ENCODE measurements at places on chromosomes 3 and 15.

DNA sequence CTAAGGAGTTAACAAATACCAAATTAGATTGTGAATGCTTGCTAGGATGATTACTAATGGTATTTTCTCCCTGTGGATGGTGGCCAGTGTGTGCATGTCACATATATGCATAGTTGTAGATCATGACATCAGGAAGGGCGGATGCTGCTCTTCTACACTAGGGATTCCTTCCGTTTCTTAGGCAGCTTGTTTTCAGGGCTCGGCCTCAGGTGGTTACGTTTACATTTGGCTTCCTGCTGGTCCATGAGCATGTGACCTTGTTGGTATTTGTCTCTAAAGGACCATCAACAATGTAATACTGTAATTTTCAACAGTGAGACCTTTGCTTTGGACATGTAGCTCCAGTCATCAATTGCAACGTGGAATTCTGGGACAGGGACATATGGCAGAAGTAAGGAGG is 221.4 kb downstream of the NR1D2 start:
- no peak for DNase-seq

- no peak for DNase-seq
These were observed 289.1 kb upstream of the MCTP2 start for GRCh38 chr15:93942269-93942694.

- no peak for DNase-seq
These were observed 125.8 kb downstream of the SSR3 start for GRCh38 chr3:156429125-156429524.

DNA sequence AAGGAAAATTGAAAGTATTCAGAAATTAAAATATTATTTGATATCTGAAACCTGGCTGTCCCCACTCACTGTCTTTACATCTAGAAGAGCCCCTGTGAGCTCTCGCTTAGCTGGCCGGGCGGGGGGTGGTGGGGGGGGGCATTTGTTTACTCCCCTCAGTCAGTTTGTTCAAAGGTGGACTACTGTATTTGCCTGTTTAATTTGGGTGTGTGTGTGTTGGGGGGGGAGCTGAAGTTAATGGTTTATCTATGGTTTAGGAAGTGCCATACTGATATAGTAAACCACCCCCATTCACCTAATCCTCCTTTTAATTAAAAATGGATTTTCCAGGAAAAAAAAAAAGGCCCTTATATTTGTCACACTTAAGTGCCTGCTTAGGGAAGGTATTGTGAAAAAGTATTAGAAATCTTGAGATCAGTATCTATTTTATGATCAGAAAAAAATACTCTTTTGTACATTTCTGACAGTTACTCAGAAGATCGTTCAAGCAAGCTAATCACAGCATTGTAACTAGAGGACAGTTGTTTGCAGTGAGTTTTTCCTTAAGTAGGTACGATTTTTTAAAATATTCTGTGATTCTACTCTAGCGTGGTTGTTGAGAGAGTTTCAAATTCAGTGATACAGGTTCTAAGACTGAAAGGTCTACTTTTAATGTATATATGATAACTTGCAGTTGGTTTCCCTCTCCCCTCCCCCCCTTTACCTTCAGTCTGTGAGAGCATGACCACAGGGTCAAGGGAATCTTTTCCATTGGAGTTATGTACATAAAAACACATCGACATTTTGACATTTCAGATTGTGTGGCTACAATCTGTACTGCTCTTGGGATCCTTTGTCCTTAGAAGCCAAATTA is 8.5 kb downstream of the NR2F2 start:
- no peak for DNase-seq

DNA sequence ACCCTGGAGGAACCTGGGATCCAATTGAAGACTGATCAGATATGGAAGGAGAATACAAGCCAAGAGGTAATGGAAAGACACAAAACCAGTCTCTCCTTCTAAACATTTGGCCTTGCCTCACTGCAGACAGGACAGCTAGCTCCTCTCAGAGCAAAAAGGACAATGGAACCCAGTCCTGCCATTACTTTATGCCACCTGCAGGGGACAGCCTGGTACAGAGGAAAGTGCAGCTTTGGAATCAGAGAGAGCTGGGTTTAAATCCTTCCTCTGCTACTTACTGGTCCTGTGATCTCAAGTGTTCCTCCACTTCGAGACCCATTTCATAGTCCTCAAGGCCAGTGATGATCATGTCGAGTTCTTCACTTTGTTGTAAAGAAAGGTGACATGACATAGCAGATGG is 159.4 kb upstream of the SMAD3 start:
- no peak for DNase-seq

DNA sequence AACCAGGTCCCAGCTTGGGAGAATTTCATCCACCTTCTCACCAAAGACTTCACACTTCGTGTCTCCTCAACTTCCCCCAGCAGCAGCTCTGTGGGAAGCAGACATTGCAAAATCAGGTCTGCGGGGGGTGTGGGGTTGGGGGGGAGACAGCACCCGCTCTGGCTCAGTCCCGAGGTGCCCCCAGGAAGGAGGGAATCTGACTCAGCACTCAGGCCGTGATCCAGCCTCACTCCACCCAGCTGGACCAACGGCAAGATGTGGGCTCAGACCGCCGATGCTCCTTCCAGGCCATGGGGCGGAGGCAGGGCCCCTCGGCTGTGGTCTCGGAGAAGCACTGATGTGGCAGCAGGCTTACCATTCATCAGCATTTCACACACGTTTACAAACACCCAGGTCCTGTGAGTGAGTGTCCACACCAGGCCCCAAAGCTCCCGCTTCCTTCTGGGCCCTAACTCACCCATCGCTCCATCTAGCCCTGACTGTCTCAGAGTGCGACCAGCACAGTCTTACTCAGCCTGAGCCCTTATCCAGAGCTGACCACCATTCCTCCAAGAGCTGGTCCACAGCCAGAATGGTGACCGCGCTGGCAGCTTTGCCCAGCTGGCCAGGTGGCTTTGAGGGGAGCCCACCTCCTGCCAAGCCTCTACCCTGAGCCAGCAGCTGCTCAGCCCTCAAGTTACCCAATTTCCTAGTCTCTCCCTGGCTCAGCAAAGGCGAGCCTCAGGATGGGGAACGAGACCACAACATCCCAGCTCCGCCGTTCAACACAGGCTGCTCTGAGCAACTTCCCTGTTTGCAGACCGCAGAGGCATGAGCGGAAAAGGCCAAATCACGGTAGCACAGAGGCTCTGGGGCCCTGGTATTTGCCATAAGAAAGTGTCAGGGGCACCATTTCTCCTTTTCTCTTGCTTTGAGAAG is 3.3 kb downstream of the STAB1 start:
- DNase-seq: no peak

Measured in natural killer cell (primary cell).